ENCODE measurements at places on chromosomes 3 and 15.

DNA sequence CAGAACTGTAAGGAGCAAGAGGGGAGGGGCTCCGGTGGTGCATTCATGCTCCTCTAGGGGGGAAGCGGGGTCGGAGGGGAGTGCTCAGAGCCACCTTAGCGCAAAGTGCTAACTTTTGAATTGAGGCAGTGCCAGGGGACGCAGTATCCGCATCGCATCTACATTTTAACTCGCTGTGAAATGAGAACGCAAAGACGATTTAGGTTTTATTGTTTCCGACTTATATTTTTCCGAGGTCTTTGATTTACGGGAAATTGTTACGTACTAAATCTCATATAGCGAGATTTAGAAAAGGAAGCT is 212 bp downstream of the TCAIM start:
- DNase-seq, result no peak

DNA sequence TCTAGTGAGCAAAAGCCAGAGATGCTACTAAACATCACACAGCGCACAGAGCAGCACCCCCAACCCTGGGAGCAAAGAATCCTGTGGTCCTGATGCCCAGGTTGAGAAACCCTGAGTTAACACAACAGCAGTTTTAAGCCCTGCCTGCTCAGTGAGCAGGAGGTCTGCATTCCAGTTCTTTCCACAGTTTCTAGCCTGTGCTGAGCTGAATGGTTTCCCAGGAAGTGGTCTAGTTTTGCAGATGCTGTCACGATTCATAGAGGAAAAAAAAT is 171.1 kb upstream of the PROK2 start:
- no peak for DNase-seq

DNA sequence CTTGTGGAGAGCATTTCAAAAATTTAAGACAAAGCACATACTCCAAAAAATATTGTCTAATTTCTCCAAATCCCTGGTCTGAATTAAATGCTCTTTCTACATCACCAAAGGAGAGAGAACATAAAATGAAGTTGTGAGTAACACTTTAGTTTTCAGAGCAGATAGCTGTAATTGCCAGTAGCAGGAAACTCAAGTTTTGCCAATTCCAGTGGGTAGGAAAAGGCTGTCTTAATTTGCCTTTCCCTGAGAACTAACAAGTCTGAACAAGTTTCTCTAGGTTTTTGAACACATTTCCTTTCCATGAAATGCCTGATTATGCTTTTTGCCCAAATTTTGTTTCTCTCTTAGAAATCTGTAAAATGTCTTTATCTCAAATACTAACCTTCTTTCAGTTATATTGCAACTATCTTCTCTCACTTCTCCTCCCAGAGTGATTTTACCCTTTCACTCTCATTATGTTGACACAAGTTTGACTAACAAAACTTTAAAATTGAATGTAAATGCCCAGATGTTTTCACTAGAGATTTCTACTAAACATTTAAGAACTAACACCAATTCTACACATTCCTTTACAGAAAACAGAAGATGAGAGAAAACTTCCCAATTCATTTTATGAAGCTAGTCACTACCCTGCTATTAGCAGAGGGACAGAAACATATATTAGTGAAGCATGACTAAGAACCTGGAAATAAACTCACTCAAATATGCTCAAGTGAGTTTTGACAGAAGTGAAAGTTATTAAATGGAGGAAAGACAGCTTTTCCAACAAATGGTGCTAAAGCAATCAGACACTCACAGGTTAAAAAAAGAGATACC is 38.4 kb downstream of the RFX7 start:
- no peak for DNase-seq

DNA sequence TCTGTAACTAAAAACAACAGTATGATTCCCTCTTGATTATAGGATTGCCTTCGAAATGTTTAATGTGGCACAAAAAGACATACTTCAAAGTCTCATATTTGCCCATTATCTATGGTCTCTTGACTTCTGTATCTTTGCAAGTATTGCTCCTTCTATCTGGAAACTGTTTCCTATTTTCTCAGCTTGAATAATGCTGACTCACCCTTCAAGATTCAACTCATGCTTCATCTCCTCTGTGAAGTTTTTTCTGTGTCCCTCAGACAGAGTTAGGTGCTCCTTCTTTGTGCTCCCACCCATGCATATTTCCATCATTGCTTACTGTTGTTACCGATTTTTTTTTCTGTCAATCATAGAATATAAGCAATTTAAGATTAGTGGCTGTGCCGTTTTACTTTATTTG is 192.8 kb upstream of the ROBO1 start:
- DNase-seq, result no peak

GRCh38 chr15:56732135-56732885 is 999 bp downstream of the ZNF280D start:
- peak; percentile 26 for DNase-seq

DNA sequence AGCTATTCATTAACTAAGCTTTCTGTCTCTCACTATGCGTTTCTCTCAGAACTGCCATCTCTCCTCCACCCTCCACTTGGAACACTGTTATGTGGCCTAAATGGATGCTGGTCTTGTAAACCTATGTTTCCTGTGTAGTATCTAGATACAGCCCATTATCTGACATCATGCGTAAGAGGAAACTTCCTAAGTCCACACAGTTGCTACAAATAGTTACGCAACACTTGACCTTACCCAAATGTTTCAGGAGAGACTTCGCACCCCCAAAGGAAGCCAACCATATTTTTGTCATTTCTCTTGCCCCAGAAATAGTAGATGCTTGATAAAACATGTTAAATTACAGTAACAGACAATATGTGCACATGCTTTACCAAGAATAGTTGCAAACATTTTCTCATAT is 87.2 kb upstream of the TPRG1 start:
- no peak for DNase-seq

DNA sequence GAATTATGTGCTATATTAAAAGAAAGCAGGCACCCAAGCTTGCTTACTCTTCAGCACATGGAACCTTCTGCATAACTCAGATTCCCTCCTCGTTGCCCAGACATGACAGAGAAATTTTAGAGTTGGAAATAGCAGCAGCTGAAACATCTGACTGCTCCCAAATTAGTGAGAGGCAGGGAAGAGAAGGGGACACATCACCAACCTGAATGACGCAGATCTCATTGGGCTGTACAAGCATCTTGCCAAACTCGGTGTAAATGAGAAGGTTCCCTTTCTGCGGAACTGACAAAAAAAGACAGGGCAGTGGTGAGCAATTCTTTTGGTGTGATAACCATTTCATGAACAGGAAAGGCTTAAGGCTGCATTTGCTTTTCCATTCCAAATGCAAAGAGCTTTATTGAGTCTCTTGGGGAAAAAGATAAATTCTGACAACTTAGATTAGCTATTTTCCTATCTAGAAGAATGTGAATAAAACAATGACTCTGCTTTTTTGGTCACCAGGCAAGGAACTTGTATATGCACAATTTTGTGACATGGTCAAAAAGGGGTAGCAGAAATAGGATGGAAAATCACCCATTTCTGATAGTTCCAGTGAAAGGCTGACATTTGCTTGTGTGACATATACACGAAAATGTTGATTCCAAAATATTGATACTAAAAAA is 35.1 kb downstream of the HGD start:
- DNase-seq, result no peak

DNA sequence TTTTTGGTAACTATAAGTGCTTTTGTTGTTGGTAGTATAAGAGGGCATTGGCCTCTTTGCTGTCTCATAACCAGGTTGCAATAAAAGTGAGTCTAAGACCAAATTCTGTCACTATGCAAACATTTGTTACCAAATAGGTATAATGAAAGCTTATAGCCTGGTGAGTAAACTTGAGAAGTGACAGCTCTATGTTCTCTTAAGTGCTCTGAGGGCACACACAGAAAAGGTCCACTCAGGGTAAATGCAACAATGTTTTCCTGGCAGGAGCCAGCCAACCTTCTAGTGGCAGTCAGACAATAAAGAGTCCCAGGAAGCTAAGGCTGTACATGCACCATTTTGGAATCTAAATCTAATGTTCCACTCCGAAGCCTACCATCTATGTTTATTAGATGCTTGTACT is 262.1 kb upstream of the TGFBR2 start:
- DNase-seq, result no peak

- DNase-seq, result no peak
Observed at GRCh38 chr15:75791337-75791713, 51.9 kb upstream of the UBE2Q2 start.

- DNase-seq, result no peak
Observed at GRCh38 chr3:101518421-101518871, 5.4 kb upstream of the SENP7 start.

All from retinal pigment epithelial cell (primary cell).